ENCODE measurements at places on chromosomes 7 and 10.
A peak's percentile ranks its signal among the peaks of the same experiment; 100 is the strongest.

DNA sequence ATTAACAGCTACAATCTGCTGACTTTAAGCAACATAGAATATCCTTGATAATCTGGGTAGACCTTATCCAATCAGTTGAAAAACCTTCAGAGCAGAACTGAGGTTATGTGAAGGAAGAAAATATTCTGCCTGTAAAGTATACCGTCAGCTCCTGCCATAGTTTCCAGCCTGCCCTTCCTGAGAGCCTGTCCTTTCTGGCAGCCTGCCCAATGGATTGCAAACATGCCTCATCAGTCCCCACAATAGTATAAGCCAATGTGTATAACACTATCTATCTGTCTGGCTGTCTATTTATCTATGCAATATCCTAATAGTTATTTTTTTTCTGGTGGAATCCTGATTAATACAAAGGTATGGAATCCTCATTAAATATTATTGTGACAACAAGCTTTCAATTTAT lies 489.2 kb upstream of the KCND2 start:
- DNase-seq = no peak

GRCh38 chr7:98879979-98880315 lies 1.6 kb downstream of the TRRAP start:
- no peak for DNase-seq

DNA sequence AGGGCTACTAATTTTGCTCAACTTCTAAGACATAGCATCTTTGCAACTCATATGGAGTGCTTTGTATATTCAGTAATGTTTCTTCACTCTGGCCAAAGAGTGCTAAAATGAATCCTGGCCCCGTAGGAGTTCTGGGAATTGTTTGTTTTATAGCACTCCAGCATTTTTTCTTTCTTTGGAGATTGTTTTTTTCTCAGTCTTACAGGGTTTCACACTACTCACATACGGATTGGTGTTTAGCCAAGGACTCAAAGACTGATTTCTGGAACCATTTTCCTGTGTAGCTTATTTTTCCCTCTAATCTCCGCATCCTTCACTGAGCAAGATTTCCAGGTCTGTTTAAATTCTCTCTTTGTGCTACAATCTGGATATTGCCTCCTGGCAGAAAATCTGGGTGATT lies 6.4 kb downstream of the TAS2R41 start:
- DNase-seq = no peak

GRCh38 chr10:70399177-70399576 lies 4.8 kb upstream of the EIF4EBP2 start:
- DNase-seq = no peak

DNA sequence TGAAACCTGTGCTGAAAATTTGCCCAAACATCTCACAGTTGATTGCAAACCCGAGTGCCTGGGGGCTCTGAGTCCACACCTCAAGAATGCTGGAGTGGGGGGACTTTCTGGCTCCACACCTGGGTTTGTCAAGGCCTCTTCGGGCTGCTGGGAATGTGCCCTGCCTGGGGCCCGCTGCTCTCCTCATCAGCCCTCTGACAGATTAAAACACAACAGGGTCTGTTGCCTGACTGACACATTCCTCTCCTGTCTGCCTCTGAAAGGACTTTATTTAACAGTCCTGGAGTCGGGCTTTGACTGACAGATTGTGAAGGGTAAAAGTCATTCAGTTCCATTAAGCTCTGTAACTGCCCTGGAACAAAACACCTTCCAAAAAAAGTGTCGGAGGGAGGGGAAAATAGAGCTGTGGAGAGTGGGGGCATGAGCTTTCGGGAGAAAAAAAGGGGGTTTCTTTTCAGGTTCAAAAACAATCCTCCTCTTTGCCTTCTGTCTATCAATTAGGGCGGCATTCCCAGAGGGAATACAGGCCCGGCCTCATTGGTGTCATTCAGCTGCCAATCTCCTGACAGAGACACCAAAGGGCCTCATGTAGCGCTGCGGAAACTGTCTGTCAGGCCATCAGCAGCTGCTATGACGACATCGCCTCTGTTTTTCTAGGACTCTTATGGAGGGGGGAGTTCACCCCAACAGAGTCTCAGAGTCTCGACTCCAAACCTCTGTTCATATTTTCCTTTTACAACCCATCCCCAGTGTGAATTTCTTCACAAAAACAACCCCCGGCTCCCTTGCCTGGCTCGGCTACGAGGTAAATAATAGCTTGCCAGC lies 398.8 kb upstream of the NFE2L3 start:
- DNase-seq = no peak

- peak; percentile 74 for DNase-seq
Measured at GRCh38 chr10:88731296-88731695, 25.2 kb downstream of the LIPK start.

GRCh38 chr7:38070718-38071117 lies 107.3 kb upstream of the STARD3NL start:
- peak; percentile 2 for DNase-seq

- no peak for DNase-seq
Measured at GRCh38 chr10:7928536-7928935, 110.2 kb downstream of the TAF3 start.

DNA sequence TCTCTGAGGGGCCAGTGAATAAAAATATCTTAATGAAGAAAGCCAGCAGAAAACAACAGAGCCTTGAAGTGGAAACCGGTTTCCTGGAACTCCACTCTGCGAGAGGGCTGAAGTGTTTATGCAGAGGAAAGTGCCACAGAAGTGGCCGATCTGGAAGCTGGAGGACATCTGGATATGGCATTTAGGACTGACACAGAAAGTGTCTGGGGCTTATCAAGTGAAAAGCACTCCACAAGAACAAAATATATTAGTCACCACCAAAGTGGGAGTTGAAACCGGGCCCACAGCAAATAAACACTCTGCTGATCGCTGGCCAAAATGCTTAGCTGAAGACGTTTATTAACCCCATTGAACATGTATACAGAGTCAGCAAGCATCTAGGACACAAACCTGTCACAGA lies 7.8 kb downstream of the NOD1 start:
- DNase-seq = no peak

DNA sequence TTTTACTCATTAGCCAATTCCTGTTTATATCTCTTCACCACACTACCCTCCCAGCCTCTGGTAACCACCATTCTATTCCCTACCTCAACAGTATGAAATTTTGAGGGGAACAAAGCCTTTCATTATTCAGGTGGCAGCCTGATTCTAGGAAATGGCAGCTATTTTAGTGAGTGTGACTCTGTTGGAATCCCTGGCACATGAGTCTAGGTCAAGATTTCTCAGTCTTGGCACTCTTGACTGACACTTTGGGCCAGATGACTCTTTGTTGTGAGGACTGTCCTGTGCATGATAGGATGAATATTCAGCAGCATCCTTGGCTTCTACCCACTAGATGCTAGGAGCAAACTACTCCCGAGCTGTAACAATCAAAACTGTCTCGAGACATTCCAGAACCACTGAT lies 322.8 kb upstream of the PHYHIPL start:
- no peak for DNase-seq

DNA sequence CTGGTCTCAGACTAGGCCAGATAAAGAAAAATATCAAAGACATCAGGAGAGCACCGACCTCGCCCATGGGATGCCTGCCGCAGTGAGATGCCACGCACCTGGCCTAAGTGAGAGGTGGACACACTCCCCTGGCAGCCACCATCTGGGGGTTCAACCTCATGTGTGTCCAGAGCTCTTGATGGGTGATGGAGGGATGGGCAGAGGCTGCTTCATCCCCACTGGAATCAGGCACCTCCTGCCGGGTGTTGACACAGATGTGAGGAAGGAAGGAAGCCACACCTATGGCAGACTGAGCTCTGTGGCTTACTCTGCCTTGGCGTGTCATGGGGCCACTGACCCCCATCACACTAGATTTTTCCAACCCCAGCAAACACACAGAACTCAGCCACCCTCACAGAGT lies 11.4 kb downstream of the ZNF488 start:
- no peak for DNase-seq

- DNase-seq = no peak
Measured at GRCh38 chr10:2572611-2573010, 494.7 kb upstream of the PFKP start.

DNA sequence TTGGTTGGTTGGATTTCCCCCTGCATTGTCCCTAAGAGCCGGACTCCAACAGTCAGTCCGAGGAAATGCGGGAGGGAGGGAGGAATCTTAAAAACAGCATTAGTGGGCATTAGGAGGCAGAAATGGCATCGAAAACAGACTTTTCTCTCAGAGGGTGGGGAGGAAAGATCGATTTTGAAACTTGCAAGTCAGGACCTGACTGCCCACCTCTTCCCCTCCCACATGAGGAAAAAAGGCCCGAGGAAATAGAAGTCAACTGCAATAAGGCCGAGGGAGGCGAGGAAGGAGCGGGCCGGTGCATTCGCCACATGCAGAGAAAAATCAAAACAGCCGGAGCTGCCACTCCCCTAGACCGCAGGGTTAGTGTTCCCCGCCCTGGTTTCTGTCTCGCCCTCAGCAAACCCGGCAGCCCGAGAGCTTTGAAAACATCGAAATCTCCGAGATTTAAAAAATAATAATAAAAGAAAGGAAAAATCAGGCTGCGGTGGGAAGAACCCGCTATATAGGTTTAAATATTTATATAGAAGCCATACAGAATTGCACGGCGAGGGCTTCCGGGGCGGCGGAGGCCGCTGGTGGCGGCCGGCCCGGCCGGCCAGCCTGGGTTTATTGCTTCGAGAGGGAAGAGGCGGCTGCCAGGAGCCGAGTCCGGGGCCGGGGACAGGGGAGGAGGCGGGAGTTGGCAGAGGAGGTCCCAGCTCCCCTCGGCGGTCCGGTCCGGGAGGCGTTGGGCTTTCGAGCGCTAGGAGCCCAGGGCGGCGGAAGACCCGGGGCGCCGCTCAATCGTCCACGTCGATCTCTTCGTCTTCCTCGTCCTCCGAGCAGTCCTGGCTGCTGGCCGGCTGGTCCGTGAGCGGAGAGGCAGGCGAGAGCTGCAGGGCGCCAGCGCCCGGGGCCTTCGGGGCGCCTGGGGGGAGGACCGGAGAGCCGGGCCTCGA lies 2.5 kb downstream of the LBX1 start:
- DNase-seq = no peak

DNA sequence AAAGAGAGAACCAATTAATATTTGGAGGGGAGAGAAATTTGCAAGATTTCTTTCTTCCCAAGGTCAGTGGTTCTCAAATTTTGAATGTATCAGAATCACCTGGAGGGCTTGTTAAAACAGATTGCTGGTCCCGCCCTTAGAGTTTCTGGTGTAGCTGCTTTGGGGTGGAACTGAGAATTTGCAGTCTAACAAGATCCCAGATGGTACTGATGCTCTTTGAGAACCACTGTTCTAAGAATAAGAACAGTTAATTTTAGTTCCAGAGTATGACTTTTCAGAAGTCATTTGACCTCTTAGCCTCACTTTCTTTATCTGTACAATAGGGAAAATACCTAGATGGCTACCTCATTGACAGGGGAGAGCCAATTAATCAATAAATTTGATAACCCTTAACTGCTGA lies 161.6 kb downstream of the PRKG1 start:
- DNase-seq = no peak

DNA sequence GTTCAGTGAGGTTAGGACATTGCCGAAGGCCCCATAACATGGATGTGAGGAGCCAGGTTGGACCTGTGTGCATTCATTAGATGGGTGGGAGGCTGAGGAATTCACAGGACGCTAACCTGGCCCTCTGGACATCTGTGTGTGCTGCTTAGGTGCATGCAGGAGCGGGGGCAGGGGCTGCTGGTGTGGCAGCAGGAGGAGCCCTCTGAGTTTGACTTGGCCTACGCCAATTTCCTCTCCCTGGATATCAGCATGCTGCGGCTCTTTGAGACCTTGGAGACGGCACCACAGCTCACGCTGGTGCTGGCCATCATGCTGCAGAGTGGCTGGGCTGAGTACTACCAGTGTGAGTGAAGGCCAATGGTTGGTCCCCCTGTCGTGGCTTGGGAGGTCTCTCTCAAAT lies 34.5 kb upstream of the MMD2 start:
- no peak for DNase-seq

DNA sequence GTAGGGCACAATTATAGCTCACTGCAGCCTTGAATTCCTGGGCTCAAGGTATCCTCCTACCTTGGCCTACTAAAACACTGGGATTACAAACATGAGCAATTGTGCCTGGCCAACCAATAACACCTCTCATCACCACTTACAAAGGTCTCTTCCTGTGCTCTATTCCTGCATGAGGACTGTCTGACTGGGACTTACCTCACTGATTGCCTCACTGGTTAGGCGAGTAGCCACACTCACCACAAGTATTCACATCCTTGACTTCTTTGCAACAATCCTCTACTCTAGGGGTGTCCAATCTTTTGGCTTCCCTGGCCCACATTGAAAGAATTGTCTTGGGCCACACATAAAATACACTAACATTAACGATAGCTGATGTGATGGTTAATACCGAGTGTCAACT lies 22.6 kb upstream of the PDIA4 start:
- no peak for DNase-seq

DNA sequence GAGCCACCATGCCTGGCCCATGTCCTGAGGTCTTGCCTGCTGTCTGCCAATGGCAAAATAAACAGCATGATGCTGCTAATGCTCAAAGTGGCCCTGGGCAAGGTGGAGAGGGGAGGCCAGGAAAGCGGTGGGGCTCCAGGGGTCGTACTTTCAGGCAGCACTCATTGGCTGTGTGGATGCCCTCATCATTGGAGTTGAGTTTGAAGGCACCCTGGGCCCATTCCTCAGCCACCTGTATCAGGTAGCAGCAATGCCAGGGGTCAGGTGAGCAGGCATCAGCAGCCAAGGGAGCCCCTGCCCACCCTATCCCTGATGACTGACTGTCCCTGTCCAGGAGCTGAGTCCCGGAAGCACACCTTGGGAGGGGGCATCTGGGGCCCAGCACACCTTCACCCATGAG lies 902.5 kb upstream of the ZNF722 start:
- DNase-seq = no peak

- no peak for DNase-seq
Measured at GRCh38 chr7:155896531-155897263, 84.4 kb upstream of the SHH start.

DNA sequence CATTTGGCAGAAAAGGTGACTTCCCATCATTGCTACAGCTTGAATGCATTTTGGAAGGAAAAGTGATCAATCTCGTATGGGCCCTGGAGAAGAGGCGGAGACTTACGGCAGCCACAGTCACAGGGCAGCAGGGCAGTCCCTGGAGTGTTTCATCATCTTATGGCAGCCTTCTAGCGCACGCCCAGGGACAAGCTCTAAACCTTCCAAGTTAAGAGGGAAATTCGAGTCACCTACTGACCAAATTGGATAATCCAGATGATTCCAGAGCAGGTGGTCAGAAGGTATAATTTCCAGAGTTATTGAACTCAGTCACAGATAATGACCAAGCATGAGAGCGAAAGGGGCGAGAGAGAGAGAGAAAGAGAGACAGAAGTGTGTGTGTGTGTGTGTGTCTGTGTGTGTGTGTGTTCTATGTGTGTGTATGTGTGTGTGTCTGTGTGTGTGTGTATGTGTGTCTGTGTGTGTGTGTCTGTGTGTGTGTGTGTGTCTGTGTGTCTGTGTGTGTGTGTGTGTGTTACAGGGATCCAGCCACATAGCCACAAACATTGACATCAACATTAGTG lies 123.7 kb upstream of the ADAM12 start:
- no peak for DNase-seq

GRCh38 chr10:24722676-24723385 lies 856 bp downstream of the ARHGAP21 start:
- peak; percentile 40 for DNase-seq

GRCh38 chr7:155310425-155311114 lies 12.9 kb downstream of the INSIG1 start:
- DNase-seq = no peak
